ENCODE measurements at places on chromosomes 6 and 20.

DNA sequence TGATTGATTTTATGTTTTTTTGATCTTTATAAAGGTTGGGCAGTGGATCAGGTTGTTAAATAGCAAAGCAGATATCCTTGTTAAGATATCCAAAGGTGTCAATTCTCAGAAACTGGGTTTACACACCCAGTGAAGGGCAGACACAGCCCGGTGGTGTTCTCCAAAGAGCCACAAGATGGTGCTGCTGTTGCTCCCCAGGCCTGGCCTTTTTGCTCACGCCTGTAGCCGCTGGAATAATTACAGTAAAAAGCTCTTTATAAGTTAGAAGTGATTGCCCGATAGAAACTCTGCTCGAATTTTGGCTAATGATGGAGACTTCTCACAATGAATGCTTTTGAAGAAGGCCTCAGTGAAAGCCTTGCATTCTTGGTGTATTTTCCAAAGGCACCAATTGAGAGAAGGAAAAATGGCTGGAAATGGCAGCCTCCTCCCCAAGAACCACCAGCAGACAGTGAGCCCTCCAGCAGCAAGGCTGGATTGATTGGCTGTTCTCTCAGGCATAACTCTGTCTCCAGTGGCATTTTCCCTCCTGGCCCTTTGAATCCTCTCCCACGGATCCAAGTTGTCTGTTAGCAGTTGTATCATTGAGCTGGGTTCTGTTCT is 120.5 kb upstream of the CHD6 start:
- DNase-seq = no peak

DNA sequence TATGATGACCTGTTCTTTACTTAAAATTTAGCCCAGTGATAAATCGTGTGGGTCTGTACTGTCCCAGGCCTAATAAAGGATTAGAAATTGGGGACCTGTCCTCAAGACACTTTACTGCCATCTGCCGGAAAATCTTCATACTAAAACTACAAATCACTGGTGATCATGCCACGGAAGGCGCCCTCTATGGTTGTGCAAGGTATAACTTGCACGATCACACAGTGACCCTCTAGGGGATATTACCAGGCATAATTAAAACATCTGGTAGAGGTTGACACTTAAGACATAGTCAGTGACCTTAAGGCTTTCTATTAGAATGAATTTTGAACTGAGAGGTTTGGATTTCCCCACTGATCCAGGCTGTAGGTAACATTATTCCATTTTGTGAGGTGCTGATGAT is 172.6 kb downstream of the BMP2 start:
- DNase-seq = no peak

GRCh38 chr20:995170-995569 is 6.9 kb downstream of the RSPO4 start:
- DNase-seq = no peak

DNA sequence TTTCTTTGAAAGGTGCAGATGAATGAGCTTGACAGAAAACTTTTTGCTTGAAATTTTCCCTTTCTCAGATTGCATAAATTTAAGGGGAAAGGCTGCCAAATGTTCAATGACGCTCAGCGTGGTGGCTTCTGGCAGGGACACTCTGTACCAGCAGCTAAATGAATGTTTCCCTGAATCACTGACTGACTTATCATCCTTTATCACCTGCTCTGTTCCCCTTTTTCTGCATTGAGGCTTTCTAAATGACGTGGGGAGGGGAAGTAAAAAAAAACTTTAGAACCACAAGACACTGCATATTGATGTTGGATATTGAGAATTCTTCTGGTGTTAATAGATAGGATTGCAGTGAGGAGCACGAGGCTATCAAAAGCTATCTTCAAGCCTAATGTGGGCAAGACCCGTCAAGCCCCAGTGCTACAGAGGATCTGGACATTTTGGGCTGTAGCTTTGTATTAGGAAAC is 46.9 kb upstream of the ENPP5 start:
- no peak for DNase-seq

GRCh38 chr6:113068570-113068969 is 721.4 kb downstream of the RFPL4B start:
- no peak for DNase-seq

DNA sequence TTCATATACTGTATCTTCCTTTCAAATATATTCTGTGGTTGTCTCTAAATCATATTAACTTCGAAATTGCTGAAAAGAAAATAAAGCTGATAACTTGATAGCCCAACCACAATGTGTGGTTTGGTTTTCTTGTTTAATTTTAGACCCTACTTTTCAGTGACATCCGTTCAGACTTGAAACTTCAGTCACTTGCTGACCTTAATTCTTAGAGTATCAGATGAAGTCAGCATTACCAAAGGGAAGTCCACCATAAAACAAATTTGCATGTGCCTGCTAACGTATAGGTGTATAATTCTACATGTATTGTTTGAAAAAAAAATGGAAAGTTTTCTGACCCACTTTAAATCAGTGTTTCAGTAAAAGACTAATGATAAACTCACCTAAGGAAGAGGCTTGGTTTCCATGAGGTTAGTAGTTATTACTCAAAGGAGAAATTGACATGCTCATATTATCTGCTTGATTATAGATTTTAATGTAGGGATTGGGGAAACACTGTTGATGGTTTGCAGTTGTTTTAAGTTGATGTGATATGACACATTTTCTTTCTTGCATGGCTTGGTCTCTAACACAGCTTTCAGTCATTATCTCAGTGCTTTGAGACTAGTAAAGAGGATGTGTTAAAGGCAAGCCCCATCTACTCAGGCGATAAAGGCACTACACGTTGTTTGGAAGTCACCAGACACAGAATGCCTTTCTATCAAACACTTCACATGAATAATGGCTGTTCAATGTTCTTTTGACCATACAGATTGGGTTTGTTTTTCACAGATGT is 5.2 kb upstream of the IL17A start:
- DNase-seq = no peak

- no peak for DNase-seq
These were observed 368.1 kb downstream of the NRN1 start for GRCh38 chr6:5638666-5639065.

- DNase-seq = no peak
These were observed 235.2 kb downstream of the LY86 start for GRCh38 chr6:6823568-6824224.

All from stimulated activated CD8-positive, alpha-beta memory T cell treated with anti-CD3 and anti-CD28 coated beads, Interleukin-15, amount 100 ng/mL, for 1 hour (primary cell).